T-cell (primary cell): ENCODE measurements at places on chromosomes 2 and 18.

DNA sequence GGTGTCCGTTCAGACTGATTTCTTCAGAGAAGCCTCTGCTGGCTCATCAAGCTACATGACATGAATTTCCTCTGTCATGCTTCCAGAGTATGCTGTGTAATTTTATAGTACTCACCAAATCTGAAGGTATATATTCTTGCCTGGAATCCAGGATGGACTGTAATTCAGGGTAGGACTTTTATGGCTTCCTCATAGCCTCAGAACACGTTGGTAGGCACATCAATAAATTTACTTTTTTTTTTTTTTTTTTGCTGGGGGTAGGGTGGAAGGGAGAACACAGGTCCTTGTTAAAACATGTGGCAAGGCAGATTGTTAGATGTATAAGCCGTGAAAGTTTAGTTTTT lies 34.4 kb downstream of the MTA3 start:
- no peak for DNase-seq

DNA sequence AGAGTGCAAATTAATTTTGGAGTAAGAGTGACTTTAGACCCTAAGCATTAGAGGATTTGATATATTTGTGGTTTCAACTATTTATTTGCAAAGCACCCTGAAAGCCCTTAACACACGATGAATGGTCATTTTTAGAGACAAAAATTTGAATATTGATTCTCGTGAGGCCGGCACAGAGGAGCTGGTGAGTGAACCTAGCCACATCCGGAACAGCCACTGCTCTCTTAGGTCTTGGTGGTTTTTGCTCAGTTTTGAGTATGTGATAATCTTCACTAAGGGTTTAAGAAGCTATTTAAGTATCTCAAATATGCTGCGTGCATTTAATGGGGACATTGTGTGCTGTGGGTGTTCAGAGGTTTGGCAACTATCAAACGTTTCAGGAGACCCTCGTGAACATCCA lies 204.8 kb downstream of the TSN start:
- DNase-seq = no peak

- DNase-seq = no peak
Observed at GRCh38 chr2:9199716-9200632, 6.6 kb upstream of the ASAP2 start.

DNA sequence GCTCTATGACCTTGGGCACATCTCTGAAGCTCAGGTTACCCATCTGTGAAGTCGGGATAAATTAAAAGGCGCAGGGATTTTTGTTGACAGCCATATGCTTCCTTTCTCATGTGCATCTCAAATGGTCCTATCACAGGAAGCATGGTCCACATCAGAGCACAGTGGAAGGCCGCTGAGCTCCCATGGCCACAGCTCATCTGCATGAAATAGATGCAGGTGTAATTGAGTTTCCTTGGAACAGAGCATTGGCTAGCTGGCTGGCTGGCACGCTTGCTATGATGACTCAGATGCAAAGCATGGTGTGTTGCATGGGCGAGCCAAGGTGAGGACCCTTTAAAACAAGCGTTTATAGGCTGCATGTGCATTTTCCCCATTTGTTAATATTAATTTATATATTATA lies 79.3 kb downstream of the TXNL1 start:
- DNase-seq = no peak

- DNase-seq = no peak
Observed at GRCh38 chr2:24365826-24366225, 5.5 kb upstream of the ITSN2 start.

DNA sequence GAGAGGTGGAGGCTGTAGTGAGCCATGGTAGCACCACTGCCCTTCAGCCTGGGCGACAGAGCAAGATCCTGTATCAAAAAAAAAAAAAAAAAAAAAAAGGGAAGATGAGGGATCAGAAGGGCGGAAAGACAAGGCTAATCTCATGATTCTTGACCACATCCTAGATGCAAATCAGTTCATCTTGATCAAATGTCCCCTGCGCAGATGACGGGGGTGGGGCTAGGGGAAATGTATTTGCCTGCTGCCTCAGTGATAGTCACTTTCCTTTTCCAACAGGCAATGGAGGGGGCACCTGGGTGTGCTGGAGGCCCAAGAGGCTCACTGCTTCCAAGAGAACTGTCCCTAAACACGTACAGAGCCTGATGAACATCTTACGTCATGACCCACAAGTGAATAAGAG lies 3.7 kb upstream of the EMILIN2 start:
- DNase-seq = no peak

DNA sequence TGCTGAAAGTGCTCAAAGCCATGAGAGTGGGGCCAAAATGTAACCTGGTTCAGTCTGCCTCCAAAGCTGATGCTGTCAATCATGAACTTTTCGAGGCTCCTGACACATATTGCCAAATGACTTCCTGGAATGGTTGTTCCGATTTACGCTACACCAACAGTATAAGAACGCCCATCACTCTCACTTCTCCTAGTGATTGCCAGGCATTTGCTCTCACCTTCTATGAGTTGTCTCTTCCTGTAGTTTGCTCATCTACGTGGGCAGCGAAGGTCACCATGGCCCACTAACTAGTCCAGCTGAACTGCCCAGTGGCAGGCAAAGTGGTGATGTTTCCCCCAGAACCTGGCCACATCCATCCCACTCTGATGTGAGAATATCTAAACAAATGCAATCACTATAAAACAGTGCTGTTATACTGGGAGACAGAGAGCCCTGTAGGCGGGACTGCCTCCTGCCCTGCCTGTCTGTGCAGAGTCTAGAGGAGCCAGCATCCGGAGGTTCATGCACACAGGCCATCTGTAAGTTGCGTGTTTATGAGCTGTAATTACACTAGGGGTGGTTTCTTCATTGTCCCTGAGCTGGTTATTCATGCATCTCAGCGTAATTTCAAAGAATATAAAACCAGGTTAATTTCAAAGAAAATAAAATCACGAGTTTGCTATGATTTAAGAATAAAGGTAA lies 8.8 kb upstream of the CABLES1 start:
- no peak for DNase-seq

DNA sequence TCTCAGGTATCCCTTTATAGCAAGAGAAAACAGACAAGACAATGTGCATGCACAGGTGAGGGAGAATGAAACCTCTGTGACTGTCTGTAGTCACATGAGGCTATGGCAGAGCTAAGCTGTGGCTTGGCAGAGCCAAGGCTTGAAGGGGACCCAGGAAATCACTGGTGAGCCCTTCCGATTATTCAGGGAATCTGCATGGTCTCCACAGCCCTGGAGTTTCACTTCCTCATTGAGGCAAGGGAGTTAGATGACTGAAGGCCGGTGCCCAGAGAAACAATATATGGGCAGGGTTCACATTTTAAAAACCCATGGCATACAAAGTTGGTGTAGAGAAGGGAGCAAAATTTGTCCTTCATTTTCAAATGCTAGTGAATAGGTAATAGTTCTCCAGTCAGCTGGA lies 144.4 kb upstream of the REV1 start:
- no peak for DNase-seq

DNA sequence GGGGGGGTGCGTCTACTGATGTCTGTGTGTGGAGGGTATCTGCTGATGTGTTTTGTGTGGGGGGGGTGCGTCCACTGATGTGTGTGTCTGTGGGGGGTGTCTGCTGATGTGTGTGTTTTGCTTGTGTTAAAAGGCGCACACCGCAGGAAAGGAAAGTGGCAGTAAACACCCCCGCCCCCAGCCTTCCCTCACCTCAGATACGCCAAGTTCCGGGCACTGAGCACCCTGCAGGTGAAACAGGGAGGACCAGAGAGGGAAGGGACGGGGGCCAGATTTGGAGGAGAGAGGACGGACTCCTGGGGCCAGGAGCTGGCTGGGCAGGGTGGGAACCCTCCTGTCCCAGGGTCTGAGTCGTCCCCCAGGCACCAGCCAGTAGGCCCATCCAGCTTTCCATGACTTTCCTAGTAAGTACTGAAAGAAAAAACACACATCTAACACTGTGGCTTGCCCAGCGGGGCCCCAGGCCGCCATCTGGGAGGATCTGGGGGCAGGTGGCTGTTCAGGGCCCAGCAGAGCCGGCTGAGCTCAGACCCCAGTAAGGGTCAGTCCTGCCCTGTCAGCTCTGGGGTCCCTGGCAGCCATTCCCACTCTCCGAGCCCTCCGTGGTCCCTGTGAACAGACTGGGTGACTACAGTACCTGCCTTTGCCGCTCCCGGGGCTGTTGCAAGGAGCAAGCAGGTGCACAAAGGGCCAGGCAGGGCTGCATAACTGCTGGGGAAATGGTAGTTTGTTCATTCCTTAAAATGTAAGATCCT lies 126.9 kb downstream of the NFATC1 start:
- DNase-seq = peak; percentile 89

- DNase-seq = no peak
Observed at GRCh38 chr18:51821610-51822009, 518.4 kb upstream of the DCC start.
